Activated T-cell treated with anti-CD3 and anti-CD28 coated beads for 4 hours (primary cell): ENCODE measurements at places on chromosomes 11 and 22.
A peak's percentile ranks its signal among the peaks of the same experiment; 100 is the strongest.

DNA sequence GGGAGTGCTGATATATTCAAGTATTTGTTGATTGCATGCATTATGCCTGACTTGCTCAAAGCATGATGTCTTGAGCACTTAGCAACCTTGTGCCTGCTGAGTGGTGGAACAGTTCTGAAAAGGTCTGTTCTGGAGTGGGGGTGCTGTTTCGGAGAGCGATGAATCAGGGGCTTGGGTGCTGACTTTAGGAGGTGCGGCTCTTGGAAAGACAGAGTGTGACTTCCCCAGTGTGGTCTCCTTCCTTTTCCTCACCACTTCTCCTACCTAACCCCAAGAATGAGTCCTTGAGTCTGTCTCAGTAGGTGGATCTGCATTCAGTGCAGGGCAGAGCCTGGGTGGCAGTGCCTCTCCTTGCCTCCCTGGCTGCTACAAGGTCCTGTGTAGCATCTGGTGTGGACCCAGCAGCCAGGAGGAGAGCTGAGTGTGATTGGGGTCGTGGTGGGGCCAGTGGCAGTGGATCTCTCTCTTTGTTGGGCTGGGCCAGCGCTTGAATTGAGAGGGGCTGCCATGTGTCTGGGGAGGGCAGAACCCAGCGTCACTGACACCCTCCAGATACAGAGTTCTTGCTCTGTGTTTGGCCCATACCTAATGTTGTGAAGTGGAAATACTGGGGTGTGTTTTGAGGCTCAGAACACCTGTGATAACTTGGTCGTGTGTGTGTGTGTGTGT, 35.9 kb downstream of the ST3GAL4 start:
- no peak for DNase-seq

GRCh38 chr11:9301720-9302119, 12.7 kb downstream of the TMEM41B start:
- no peak for DNase-seq

GRCh38 chr11:74478877-74479731, 11.8 kb upstream of the KCNE3 start:
- no peak for DNase-seq

DNA sequence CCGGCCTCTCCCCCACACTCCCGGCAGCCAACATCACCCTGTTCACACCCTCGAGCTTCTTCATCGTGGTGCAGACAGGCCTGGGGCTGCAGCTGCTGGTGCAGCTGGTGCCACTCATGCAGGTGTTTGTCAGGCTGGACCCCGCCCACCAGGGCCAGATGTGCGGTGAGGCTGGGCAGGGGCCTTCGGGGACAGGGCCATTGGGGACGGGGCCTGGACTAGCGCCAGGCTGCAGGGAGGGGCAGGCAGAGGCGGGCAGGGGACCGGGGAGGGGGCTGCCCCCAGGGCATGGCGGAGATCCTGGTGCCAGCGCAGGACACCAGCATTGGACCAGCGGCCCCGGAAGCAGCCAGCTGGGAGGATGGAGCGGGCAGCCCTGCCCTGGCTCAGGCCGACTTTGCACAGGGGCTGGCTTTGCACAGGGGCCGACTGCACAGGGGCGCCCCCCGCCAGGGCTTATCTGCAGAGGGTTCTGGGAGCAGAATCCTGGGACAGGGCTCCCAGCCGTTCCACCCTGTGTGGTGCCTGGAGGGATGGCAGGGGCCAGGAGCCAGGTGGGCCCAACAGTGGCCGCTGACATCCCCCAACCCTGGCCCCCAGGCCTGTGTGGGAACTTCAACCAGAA, 8.6 kb downstream of the MUC5B start:
- no peak for DNase-seq

GRCh38 chr11:44927174-44927661, 23.5 kb downstream of the TP53I11 start:
- DNase-seq = peak; percentile 43

DNA sequence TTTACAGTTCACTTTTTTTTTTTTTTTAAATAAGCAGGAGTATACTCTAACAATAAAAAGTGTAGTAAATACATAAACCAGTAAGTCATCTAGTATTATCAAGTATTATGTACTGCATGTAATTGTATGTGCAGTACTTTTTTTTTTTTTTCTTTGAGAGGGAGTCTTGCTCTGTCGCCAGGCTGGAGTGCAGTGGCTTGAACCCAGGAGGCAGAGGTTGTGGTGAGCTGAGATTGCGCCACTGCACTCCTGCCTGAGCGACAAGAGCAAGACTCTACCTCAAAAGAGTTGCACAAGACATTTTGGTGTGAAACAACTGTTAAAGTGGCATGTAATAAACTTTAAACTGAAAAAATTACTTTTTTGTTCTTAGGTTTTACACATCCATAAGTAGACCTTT, 16.7 kb downstream of the BCL2L13 start:
- DNase-seq = no peak

DNA sequence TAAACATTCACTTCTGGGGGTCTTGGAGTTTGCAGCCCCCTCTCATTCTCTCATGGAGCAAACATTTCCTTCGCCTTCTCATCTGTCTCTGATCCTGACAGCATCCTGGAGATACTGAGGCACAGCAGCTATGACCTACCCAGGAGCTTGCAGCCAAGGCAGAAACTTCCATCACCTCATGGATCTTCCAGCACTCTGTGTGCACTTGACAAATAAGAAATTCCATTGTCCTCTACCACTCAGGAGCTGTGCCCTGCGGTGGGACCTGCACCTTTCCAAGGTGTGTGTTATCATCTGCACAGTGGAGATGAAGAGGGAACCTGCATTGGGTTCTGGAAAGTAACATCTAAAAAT, 49.1 kb downstream of the GGTLC2 start:
- DNase-seq = no peak

DNA sequence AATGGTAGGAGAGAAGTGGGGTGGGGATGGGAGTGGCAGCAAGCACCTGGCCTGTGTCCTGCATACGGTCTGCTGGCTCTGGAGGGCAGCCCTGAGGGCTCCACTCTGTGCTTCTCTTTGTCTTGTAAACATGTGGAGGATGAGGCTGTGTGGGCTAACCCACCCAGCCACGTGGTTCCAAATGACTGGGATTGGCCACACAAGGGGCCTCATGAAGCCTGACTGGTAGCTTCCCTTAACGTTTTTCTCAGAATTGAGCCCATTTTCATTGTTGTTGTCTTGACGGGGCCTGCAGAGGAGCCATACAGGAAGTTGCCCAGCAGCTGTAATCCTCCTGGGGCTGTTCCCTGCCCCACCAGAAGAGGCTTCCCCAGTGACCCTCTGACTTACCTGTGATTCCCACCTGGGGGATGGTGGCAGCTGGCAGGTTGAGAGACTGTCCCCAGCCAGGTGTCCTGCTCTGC, 18.0 kb downstream of the DERL3 start:
- no peak for DNase-seq

DNA sequence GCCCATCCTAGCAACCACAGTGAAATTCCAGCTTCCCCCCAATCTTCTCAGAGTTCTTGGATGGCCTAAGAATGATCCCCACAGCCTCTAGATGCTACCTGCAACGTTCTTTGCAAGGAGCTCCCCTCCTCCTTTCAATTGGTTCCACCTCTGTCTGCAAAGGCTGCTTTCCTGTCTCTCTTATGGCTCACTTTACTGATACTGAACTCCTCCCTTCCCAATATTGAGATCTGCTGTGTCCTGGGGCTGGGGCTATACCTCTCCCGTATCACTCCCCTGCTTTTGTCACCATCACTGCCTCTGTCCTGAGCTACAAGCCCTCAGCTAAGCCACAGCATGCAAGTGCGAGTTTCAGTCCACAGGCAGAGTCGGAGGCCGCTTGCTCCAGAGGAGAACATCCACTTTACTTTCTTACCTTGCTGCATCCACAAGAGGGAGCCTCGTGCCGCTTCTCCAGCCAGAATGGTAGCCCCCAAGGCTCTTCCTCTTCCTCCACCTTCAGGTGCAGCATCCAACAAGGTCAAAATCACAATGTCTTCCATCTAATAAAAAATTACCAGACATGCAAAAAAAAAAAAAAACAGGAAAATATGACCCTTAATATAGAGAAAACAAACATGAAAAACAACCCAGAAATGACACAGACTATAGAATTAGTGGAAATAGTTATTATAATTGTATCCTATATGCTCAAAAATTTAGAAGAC, 48.6 kb upstream of the TMEM45B start:
- no peak for DNase-seq

- no peak for DNase-seq
These were observed 10.1 kb downstream of the C11orf91 start for GRCh38 chr11:33690290-33691065.

- DNase-seq = no peak
These were observed 478.1 kb upstream of the CHORDC1 start for GRCh38 chr11:90700789-90701439.

DNA sequence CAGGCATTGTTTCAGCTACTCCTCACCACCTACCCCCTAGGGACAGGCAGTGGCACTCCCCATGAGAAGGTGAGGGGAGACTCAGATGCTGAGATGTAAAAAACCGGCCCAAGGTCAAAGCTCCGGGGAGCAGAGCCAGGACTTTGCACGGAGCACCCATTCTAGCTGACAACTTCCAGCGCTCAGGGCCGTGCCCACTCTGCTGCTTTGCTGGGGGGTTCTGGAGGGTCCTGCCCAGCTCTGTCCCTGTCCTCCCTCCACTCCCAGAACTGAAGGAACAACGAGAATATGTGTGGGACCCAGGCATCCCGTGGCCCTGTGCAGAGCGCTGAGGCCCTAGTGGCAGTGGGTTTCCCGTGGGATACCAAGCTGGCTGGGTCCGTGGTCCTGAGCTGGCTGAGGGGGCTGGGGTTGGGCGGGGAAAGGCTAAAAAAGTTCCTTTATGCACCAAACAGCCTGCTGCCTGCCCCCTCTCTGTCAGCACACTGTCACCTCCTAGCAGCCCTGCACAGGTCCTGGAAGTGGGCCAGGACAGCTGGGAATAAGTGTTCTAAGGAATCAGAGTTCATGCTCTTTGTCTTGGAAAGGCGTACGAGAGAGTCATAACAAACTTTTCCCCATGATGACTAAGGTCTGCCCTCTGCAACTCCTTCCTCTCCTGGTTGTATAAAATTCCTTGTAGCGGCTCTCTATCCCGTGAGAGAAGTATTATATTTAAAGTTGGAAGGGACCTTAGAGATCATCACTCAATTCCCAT, 1.9 kb downstream of the MS4A10 start:
- DNase-seq = no peak

GRCh38 chr11:36289226-36289852, at the start of gene COMMD9:
TSS of gene COMMD9 (minus strand) at chr11:36289424. CDS start at chr11:36289412, 12 bp downstream.
- peak; percentile 90 for DNase-seq

- DNase-seq = no peak
These were observed 116.7 kb upstream of the NCAM1 start for GRCh38 chr11:112844517-112844916.

GRCh38 chr11:27319072-27319471, 43.9 kb downstream of the CCDC34 start:
- no peak for DNase-seq

GRCh38 chr11:6303661-6304060, 16.6 kb downstream of the CAVIN3 start:
- no peak for DNase-seq

DNA sequence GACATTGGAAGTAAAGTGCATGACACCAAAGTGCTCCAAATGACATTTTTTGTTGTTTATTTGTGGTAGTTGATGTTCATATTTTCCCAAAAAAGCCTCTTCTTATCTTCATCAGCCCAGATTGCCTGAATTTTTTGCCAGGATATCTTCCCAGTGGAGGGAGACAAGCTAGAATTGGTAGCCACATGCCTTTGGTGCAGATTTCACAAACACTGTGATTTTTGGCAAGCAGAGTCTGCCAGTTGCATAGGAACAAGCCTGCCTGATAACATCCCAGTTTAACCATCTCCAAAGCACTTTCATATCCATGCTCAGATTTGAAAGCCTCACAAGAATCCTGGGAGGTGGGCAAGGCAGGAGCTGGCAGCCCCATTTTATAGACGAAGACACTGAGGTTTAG, 102.3 kb upstream of the SYT13 start:
- DNase-seq = no peak

GRCh38 chr11:64690235-64690634, 32.8 kb downstream of the NRXN2 start:
- DNase-seq = no peak

DNA sequence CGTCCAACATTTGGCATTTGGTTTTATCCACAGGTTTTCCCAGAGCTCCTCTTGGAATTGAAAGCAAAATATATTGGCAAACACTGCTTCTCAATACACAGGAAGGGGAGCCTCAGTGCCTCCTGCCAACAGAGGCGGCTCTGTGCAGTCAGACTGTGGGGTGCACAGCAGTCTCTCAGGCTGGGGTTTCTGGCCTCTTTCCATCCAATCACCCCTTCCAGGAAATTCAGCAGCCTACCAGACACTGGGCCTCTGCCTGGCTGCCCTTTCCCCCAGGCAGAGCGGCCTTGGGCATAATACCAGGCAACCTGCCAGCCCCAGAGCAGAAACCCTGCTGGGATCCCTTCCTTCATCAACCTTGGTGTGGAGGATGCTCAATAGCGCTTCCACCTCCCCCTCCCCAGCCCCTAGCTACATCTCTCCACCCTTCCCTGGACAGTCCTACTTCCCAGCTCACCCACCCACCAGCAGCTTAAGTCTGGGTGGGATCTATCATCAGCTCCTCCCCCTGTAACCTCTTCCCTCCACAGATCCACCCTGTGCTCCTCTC, 17.8 kb upstream of the RAPSN start:
- no peak for DNase-seq

DNA sequence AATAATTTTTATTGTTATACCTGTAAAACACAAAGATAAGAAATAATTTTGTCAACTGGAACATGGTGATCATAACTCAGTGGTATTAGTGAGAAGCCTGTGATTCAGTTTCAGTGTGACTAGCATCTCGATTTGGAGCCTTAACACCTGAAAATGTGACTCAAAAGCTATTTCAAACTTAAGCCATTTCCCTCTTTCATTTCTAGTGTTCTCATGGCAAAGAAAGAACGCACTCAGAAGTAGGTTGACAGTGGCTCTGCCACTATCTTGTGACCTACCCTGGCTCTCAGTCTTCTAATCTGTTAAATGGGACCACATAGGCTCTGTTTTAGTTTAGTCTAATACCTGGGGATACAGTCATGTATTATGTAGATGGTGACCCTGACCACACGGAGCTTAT, 62.7 kb downstream of the ISX start:
- DNase-seq = no peak

DNA sequence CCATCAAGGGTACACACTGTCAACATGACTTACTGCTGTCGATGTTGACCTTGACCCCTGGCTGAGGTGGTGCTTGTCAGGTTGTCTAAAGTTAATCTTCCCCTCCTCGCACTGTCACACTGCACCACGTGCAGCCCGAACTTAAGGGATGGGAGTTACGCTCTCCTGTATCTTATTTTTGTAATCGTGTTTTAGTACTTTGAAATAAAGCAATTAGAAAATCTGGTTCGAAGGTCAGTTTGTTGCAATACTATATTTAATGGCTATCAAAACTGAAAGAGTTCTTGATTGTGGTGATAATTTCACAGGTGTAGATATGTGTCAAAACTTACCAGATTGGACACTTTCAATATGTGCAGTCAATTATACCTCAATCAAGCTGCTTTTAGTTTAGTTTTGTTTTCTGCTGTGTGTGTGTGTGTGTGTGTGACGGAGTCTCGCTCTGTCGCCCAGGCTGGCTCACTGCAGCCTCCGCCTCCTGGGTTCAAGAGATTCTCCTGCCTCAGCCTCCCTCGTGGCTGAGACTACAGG, 10.7 kb upstream of the ST14 start:
- no peak for DNase-seq

- no peak for DNase-seq
These were observed 70.3 kb downstream of the MAML2 start for GRCh38 chr11:96272529-96273222.
